SK-N-SH (cell line): ENCODE measurements at places on chromosomes 7 and 10.

- DNase-seq: no peak
Observed at GRCh38 chr7:3560495-3560894, 259.4 kb downstream of the SDK1 start.

GRCh38 chr10:80410578-80411145 is 2.3 kb downstream of the PRXL2A start:
- no peak for DNase-seq

DNA sequence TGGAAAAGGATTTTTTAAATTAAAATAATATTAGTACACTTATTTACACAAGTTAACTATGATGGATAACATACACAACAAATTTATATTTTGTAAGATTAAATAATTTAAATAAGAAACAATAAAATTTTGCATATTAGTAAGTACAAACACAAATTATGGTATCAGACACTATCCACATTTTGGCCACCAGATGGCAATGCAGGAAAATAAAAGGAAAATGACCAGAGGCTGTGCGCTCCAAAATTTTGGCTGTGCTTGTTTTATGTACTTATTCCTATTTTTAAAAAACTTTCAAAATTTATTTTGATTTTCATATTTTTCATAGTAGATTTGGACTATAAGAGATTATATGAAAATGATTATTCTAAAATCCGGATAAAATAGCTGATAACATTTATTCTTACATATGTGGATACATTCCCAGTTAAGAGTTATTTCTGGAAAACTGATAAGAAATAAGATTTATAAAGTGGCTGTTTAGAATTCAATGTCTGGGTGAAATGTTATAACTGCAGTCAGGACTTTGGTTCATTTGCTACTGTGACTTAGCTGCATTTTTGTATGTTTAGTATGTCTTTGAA is 274.7 kb upstream of the HGF start:
- peak; percentile 16 for DNase-seq

GRCh38 chr10:62587011-62587410 is 212.8 kb downstream of the ZNF365 start:
- no peak for DNase-seq

DNA sequence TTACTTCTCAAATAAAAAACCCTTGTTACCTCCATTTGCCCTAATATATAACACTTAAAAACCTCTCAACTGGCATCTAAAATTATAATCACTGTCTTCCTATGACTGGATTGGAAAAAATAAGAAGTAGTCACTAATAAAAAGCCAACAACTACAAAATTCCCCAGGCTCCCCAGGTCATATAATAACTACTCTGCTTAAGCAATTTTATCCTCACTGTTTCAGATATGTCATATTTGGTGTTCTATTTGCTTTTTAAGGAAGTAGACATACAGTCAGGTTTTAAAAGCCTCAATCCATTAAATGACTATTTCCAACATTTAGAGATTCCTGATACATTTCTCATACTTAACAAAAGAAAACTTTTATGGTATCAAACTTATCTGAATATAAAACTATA is 2.4 kb downstream of the H2AZ2 start:
- DNase-seq: no peak

- no peak for DNase-seq
Observed at GRCh38 chr7:1255817-1256340, 23.2 kb downstream of the UNCX start.

GRCh38 chr10:44300666-44301649 is 83.9 kb downstream of the CXCL12 start:
- peak; percentile 55 for DNase-seq

DNA sequence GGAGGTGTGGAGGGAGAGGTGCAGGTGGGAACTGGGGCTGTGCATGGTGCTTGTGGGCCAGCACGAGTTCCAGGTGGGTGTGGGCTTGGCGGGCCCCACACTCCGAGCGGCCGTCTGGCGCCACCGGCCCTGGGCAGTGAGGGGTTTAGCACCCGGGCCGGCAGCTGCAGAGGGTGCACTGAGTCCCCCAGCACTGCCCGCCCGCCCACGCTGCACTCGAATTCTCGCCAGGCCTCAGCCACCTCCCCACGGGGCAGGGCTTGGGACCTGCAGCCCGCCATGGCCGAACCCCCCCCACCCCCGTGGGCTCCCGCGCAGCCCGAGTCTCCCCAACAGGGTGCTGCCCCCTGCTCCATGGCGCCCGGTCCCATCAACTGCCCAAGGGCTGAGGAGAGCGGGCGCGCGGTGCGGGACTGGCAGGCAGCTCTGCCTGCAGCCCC is 810.2 kb downstream of the PCDH15 start:
- DNase-seq: no peak

- no peak for DNase-seq
Observed at GRCh38 chr7:106609416-106609815, 51.5 kb downstream of the CCDC71L start.

DNA sequence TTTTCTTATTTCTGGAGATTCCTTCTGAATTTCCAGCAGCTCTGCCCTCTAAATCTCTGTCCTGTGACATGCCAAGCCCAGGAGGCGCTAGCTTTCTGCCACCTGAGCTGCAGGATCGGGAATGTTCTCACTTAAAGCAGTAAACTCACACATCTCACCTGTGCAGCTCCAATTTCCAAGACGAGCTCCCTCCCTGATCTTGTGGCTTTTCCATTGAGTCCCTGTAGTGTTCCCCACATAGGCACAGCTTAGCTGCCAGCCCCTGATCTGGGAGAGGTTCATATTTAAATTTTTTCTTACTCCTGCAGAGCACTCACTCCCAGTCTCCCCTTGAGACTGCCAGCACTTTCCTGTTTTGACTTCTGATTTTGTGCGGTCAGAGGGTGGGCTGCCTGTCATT is 479.3 kb downstream of the GLRX3 start:
- DNase-seq: no peak

DNA sequence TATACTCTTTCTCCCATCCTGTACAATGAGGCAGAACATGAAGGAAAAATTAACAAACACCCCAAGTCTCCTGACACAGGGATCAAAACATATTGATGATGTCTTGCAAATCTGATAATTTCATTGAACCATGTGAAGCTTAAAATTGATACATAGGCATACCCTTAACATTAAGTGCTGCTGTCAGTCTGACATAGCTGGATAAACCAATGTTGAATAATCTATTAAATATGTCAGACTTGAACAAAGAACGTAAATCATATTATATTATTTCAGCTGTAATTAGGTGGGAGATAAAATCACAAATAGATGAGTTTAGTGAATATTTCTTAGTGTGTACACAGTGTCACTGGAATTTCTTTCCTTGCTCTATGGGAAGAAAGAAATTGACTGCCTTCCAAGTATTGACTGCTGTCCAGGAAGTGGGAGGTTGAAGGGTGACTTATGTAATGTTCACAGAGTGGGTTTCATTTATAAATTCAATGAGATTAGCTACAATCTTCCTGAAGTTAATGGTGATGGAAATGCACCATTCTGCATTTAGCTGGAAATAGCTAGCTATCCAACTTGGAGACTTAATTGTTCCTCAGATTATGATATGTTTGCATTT is 170.8 kb downstream of the AUTS2 start:
- DNase-seq: no peak

GRCh38 chr7:26989897-26990670 is 105.7 kb downstream of the HOXA1 start:
- no peak for DNase-seq

DNA sequence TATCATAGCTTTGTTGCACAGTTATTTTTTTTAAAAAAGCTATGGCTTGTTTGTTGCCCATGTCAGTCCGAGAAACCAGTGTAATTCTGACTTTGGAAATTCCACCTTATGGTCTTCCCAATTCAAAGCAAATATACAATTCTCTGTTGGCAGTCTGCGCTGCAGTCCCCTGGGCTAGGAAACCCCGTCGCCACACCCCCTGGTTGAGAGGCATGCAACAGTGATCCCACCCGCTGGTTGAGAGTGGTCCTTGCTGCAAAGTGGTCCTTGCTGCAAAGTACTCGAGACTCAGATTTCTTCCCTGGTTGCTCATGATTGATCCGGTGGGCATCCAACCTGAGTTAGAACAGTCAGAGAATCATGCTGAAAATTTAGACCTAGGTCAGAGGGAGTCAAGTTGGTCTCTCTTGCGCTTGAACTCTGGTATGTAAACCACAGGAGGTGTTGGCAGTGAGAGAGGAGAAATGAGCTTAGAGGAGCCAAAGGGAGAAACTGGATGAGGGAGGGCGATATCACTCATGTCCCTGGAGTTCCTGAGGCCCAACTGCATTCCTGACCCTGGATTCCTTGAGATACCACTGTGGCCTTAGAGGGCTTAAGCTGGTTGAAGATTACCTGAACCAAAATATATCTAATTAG is 45.0 kb upstream of the STK17A start:
- DNase-seq: no peak

DNA sequence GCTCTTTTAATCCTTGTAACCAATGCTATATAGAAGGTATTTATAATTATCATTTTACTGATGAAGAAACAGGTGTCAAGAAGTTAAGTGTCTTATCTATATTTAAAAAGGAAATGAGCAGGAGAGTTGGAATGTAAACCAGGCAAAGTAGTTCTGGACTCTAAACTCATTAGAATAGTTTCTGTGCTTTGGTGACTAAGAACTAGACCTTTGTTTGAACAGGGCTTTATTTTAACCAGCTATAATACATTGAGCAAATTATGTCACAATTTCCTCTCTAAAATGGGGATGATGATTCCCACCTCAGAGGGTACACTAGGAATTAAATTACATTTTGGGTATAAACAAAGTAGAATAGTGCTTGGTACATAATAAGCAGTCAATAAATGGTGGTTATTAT is 236.0 kb downstream of the MAGI2 start:
- no peak for DNase-seq

DNA sequence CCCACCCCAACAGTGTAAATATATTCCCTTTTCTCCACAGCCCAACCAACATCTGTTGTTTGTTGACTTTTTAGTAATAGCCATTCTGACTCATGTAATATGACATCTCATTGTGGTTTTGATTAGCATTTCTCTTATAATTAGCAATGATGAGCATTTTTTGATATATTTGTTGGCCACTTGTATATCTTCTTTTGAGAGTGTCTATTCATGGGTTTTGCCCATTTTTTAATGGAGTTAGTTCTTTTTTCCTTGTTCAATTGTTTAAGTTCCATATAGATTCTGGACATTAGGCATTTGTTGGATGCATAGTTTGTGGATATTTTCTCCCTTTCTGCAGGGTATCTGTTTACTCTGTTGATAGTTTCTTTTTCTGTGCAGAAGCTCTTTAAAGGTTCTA is 340.1 kb downstream of the NXPH1 start:
- no peak for DNase-seq

DNA sequence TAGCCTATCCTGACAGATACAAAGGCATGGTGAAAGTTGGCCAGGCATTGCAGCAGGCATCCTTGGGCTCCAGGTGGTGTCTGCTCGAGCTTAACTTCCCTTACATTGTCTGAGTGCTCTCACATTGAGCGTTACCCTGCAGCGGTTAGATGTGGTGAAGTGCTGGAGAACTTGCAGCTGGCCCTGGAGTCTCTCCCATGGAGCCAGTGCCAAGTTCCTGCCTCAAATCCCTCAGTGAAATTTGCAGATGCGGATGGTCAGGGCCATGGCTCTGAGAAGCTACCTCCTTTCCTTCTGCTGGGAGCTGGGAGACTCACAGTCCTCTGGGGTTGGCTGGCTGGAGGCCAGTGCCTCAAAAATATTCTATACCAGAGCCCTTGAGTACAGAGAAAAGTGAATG is 3.3 kb upstream of the ZNF746 start:
- no peak for DNase-seq

GRCh38 chr10:51527522-51528219 is 171.7 kb downstream of the CSTF2T start:
- no peak for DNase-seq

DNA sequence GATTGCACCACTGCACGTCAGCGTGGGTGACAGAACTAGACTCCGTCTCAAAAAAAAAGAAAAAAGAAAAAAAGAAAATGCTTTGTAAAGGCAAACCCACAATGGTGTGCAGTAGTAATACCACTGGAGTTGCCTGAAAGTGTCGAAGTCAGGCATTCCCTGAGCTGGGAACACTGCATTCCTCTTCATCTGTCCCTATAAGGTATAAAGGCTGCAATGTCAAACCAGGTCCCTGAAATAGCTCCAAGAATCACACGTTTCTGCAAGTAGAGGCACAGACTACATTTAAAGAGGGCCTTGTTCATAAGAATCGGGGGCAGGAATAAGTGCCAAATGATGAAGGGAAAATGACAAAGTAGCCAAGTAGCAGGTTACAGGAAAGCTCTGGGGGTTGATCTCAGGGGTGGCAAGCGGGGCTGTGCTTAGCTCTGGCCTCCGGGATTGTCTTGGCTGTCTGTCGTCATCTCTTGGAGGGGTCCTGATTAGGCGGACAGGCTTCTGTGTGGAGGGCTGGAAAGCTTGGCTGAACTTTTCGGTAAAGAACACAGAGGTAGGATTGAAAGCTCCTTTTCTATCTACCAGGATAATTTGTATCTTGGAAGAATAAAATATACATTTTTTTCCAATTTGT is 109.1 kb downstream of the PFKFB3 start:
- no peak for DNase-seq

- no peak for DNase-seq
Observed at GRCh38 chr7:28458732-28459131, 46.4 kb downstream of the CREB5 start.

- DNase-seq: no peak
Observed at GRCh38 chr10:51711519-51711891, 12.1 kb upstream of the CSTF2T start.

DNA sequence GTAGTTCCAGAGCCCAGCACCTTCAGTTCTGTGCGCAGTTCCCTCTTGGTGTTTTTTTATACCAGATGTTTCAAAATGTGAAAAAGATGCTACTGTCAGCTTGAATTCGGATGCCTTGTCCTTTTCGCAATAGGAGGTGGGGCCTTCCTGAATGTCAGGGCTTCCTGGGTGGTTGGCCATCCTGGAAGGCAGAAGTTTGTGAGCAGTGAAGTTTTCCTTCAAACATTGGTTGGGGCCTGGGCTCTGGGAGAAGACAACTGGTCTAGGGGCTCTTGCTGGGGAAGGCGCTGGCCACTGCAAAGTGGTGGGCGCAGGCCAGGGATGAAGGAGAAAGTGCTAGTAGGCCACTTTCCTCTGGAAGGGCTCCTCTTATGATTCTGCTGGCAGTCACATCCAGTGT is 56.8 kb upstream of the JAZF1 start:
- DNase-seq: no peak

- DNase-seq: no peak
Observed at GRCh38 chr10:34758447-34758996, 56.6 kb downstream of the PARD3 start.

GRCh38 chr7:151351967-151352366 is 10.4 kb downstream of the NUB1 start:
- DNase-seq: no peak

- no peak for DNase-seq
Observed at GRCh38 chr7:133961724-133962123, 165.4 kb upstream of the LRGUK start.

- DNase-seq: no peak
Observed at GRCh38 chr7:5699467-5700384, 81.7 kb downstream of the RNF216 start.

- DNase-seq: peak; percentile 21
Observed at GRCh38 chr7:100166317-100166940, 2.0 kb downstream of the GAL3ST4 start.
